Activated naive CD4-positive, alpha-beta T cell treated with anti-CD3 and anti-CD28 coated beads for 36 hours (primary cell): ENCODE measurements at places on chromosomes 3 and 15. TPM values are rescaled to one million over a fixed set of nuclear protein-coding genes. Genes with fewer than 3 reads are reported as not detected.

IMPG2 gene
- 0.05 TPM for total RNA-seq

ACP3 gene
- total RNA-seq: not detected

WDR76 gene
- total RNA-seq: 82.4 TPM

ITPKA gene
- total RNA-seq: 1.0 TPM

CPNE9 gene
- total RNA-seq: not detected

EIF4E3 gene
- 26.2 TPM for total RNA-seq

COMMD4 gene
- 65.8 TPM for total RNA-seq

NAALADL2 gene
- total RNA-seq: not detected

EOMES gene
- total RNA-seq: 0.12 TPM

KIF7 gene
- 1.1 TPM for total RNA-seq

PLA2G4E gene
- total RNA-seq: not detected

AQP9 gene
- not detected for total RNA-seq

TMEM89 gene
- not detected for total RNA-seq

SLMAP gene
- total RNA-seq: 35.1 TPM

BTLA gene
- 73.4 TPM for total RNA-seq

POLQ gene
- total RNA-seq: 20.8 TPM

TPM1 gene
- total RNA-seq: 10.7 TPM

CCDC54 gene
- not detected for total RNA-seq

- no peak for DNase-seq
These were observed 143.5 kb downstream of the NFKBIZ start for GRCh38 chr3:101992863-101993262.

- DNase-seq: peak; percentile 85
These were observed 160.9 kb downstream of the SMAD6 start for GRCh38 chr15:66862940-66863335.

- no peak for DNase-seq
These were observed 43.4 kb upstream of the PRTG start for GRCh38 chr15:55786341-55786740.

DNA sequence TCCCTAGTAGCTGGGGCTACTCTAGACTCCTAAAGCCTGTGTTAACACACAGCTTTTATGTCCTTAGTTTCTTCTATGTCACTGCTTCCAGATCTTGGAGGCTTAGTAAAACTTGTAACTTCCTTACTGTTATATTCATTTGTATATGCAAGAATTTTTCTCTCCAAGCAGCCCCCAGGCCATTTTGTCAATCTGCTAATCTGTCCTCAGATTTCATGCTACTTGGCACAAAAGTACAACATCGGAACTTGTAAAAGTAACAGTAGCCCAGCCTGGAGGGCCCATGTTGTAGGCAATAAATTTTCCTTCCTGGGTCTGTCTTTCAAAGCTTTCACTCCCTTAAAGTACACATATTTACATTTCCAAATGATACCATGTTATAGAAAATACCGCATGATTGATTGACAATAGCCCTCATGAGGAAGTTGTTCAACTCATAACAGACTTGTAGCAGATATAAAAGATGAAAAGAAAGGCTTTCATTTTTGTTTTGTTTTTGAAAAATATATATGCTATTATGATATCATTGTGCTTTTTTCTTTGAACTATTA, 324.2 kb downstream of the NEK10 start:
- no peak for DNase-seq

GRCh38 chr3:66163222-66163621, 57.6 kb upstream of the SLC25A26 start:
- DNase-seq: no peak

DNA sequence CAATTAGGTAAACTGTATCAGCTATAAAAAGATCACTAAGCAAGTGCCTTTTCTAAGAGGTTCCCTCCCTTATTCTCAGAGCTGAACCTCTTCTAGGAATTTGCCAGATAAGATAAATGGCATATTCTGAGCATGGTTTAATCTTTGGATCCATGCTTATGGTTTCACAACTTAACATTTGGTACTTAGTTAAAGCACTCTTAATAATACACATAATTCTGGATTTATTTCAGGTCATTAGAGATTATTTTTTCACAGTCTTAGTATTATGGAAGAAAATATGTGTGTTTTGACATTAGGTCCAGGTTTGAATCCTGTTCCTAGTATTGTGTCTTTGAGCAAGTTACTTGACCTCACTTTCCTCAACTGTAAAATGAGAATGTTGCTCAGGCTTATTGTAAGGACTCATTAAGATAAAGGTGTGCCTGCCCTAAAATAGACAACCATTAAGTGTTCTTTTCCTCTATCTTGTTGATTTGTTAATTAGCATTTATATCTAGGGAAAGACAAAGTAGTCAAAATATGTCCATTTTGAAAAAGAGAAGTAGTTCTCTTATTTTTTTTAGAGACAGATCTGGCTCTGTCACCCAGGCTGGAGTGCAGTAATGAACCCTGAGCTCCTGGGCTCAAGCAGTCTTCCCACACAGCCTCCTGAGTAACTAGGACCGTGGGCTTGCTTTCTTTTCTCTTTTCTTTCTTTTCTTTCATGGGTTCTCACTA, 43.4 kb downstream of the TSC22D2 start:
- no peak for DNase-seq

DNA sequence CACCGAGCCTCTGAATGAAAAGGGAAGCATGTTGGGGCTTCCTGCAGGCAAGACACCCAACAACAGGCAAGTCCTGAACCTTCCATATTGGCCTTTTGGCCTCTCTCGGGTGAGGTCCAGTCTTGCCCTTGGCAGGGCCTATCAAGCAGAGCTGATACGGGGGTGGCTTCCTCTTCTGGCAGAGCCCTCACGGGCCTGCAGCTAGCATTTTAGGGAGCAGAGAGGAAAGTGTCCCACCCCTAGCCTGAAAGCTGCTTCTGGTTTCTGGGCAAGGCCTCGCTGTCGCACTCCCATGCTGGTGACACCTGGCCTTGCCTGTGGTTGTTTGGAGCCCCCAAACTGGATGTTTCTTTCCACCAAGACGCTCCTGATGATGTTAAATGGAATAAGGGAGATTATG, 31.8 kb upstream of the CTSH start:
- DNase-seq: no peak

DNA sequence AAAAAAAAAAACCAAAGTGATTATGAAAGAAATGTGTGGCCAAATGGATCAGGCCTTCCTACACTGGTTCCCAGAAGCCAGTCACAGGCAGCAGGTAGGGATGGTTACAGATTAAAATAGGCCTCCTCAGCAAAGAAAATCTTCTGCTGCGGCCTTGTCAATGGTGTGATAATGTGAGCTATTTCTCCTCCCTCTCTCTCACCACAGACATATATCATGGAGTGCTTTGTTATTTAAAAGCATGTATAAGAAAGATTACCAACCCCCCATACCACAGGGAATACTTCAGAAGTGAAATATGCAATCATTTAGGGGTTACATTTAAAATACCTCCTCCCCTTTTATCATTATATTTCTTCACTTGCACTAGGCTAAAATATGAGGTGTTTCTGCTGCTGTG, 32.2 kb upstream of the LRTM1 start:
- DNase-seq: no peak

DNA sequence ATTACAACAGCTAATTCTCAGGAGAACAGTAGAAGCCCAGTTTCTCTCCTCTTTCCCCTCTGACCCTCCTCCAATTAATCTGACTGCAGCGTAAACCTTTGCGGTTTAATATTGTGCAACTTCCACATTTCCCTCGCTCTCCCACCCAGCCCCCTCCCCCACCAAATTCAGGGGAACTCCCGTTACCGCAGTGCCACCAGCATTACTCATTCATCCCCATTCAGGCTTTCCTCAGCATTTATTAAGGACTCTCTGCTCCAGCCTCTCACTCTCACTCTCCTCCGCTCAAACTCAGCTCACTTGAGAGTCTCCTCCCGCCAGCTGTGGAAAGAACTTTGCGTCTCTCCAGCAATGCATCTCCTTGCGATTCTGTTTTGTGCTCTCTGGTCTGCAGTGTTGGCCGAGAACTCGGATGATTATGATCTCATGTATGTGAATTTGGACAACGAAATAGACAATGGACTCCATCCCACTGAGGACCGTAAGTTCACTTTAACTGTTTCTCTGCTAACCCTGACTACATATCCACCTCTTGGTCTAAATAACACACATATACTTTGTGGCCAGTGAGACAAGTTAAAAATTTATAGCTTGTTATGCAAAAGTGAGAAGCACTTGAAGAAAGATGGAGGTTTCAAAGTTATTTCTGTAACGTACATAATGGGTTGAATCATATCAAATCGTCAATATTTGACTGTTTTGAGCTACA, at the start of gene PTX3:
PTX3 (plus strand) TSS at position 268 of the 709 bp plus-strand sequence; CDS start at position 352, 84 bp downstream.
- DNase-seq: peak; percentile 20

DNA sequence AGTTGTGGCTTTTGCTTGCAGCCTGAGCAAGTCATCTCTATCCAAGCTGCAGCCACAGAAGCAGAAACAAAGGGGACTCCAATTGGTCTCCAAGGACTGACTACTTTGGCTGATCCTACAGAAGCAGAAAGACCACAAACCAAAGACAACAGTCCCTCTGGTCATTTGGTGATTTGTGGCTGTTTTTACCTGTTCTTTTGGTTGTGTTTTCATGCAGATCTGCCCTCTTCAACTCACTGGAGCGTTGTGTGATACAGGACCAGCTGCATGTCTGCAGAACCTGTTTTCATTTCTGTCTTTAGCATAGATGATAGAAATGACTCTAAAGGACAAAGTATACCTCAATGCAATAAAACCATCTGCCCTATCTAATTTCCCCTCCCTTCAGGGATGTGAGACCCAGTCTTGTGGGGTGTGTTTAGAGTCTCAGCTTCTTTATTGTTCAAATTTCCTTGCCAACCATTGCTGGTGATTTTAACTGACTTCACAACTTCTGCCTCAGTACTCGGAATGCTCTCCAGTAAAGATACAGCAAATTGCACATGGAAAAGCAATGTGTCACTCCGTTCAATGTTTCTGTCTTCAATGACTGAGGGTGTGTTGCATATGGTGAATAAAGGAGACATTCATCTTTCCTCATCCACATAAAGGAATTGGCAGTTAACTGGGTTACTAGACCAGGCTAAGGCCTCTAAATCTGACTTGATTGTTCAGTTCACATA, 48.9 kb upstream of the SLC7A14 start:
- DNase-seq: no peak

DNA sequence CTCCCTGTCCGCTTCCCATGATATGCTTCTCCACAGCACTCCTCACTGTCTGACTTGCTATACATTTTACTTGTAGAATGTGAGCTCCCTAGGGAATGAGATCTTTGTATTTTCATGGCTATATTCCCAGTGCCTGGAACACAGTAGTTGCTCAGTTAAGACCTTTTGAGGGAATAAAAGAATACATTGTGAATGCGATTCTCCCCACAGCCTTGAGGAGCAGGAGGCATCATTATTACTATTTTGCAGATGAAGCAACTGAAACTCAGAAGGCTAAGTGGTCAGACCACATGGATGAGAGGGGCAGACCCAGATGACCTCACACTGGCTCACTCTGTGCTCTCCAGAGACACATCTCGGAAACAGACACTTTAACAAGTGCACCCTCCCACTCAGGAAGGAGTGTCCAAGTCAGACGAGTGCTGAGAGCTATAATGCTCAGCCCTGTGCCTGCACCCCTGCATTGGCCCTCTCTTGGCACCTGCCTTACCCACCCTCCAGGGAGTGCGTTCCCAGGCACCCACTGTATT, 46.8 kb downstream of the SST start:
- DNase-seq: no peak

DNA sequence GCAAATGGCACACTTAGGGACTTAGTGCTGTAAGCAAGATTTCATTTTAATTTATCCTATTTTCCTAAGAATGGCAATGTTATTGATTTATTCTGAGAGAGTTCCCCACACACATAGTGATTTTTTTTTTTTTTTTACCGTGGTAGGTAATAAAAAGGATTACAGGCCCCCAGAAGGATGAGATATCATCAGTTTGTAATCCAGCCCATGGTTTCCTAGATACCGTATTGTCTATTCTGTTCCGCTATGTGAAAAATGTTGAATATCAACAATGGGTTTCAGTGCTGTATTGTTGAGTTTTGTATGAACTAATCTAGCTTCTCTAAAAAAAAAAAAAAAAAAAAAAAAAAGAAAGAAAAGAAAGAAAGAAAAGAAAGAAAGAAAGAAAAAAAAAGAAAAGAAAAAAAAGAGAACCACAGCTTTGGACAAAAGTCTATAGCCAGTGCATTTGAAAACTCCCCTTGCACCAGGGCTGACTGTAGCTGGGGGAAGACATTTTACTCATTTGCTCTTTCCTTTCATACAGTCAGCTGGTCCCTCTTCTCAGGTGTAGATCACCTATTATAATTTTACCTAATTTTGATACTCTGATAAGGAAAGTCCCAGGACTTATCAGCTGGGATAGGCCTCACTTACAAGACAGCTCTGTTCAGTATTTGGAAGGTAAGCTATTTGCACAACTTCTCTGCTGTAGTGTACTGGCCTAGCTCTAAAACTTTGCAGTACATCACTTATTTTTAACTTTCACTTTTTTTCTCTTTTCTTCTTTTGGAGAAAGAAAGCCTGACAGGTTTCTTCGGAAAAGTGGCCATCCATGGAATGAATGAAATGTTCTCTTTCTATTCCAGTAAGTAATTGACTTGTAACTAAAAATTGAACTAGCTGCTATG, 101.4 kb upstream of the SOX2 start:
- no peak for DNase-seq

DNA sequence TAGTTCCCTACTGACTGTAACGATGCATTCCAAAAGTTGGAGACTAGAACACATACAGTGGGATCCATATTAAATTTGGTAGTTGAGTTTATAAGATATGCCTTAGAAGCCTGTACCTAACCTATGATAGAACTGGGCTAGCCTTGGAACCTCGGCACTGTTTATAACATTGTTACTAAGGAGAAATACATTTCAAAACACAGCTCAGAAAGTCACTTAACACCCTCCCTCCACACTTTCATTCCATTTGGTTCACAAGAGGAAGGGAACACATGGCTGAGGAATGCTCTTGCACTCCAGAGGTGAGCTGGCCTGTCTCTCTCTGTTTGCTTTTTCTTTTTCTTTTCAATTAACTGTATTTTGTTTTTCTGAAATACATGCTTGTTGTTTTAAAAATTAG, 48.7 kb upstream of the TSC22D2 start:
- DNase-seq: no peak

- no peak for DNase-seq
These were observed 3.5 kb downstream of the TBC1D5 start for GRCh38 chr3:17738921-17739320.

- no peak for DNase-seq
These were observed 380.2 kb downstream of the ULK4 start for GRCh38 chr3:41581700-41582099.

GRCh38 chr15:78243058-78243457, 8.7 kb upstream of the ACSBG1 start:
- DNase-seq: no peak

GRCh38 chr3:8627201-8627940, 17.2 kb downstream of the SSUH2 start:
- DNase-seq: no peak

DNA sequence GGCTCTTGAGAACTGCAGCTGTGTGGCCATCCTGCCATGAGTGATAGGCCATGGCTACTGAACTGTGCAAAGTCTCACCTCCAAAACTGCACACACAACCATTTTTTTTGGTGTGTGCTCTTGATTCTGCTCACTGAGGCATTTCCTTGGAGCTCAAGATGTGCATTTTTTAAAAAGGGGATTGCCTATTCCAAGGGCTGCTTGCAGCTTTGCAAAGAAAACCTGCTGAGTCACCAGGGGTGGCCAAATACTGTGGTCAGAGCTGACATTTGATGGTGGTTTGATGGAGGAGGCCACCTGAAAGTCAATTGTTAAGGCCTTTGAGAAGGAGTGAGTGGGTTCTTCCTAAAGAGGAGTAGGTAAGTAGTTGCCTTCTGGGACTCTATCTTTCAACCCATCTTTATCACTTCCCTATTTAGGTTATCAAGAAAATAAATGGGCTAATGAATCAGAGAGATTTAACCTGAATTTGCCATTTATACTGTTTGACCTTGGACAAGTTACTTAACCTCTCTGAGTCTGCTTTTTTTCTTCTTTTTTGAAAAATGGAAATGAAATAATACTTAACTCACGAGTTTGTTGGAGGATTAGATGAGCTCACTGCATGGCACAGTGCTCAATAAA, 87.9 kb downstream of the CHST2 start:
- DNase-seq: no peak
